Sciatic nerve (tissue), 2 donors: ENCODE measurements at places on chromosomes 16 and 17. TPM values are rescaled to one million over a fixed set of nuclear protein-coding genes. Genes with fewer than 3 reads are reported as not detected.
A peak's percentile ranks its signal among the peaks of the same experiment; 100 is the strongest.

Gene PRAC1
- not detected for total RNA-seq

DNA sequence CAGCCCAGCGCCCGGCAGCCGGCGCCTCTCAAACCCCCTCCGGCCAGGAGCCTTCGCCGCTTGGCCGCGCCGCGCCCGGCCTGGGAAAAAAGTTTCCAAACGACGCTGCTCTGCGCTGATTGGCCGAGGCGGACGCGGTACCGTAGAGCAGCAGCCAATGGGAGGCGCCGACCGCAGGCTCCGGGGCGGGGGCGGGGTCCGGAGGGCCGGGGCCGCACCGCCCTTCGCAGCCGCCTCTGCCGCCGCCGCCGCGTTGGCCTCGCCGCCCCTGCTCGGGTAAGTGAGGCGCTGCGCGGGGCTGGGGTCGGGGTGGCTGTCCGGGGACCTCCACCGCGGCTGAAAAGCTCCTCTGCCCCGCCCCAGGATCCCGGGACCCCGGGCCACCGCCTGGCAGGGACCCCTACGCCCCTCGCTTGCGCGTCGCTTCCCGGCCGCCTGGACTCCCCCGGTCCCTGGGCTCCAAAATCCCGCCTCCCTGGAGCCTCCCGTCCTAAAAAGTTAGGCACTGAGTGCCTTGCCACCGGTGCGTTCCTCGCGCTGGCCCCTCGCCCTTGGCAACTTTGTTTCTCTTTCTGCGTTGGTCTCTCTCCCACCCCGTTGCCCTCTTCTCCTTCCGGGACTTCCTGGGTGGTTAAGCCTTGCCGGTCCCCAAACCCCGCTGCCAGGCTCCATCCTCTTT is at the start of gene NDE1:
Gene NDE1 (plus strand): TSS at position 227 of the 679 bp plus-strand sequence. CDS start 14,534 bp downstream, outside the sequence.
- peak; percentile 95 for DNase-seq

GRCh38 chr16:78353640-78354275 is 254.3 kb downstream of the WWOX start:
- DNase-seq = no peak

DNA sequence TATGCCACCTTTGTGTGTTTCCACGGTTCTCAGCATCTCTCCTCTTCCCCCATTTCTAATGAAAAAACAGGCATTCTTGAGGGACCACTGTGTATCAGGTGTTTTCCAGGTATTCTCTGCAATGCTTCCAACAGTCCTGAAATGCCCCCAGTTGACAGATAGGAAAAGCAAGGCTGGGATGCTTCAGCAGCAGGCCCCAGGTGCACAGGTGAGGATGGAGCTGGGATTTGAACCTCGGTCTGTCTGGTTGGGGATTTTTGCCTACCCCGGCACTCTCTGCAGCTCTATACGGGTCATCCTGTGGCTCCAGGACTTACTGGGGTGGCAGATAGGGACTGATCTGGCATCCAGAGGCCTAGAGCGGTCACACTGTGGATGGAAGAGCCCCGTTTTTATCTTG is 180.5 kb upstream of the GSE1 start:
- no peak for DNase-seq

GRCh38 chr17:56866076-56866475 is 32.1 kb downstream of the DGKE start:
- DNase-seq = no peak
